ENCODE measurements at places on chromosomes 12 and 14.
A peak's percentile ranks its signal among the peaks of the same experiment; 100 is the strongest.

GRCh38 chr12:64452559-64453329 is 824 bp downstream of the TBK1 start:
- DNase-seq: no peak

DNA sequence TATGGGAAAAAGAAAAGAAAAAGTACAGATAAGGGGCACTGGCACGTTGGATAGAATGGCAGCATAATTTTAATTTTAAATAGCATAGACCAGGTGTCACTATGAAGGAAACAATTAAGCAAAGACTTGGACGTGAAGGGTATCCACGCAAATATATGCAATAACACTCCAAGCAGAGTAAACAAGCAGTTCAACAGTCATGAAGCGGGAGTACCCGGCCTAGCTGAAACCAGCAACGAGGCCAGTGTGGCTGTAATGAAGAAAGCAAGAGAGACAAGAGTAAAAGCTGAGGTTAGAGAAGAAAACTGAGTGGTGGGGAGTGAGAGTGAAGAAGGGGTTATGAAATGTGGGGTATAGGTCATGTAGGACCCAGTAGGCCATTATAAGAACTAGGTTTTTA is 85.4 kb downstream of the BCL2L14 start:
- DNase-seq: no peak

- no peak for DNase-seq
Measured at GRCh38 chr14:92280554-92281262, 42.3 kb upstream of the SLC24A4 start.

- DNase-seq: peak; percentile 97
Measured at GRCh38 chr12:6688999-6689882, at the start of gene ZNF384. Gene ZNF384, minus strand, starts transcription at chr12:6689375. Its CDS starts 9,855 bp downstream, at chr12:6679520.

GRCh38 chr12:45768194-45768593 is 38.7 kb downstream of the ARID2 start:
- DNase-seq: no peak

- no peak for DNase-seq
Measured at GRCh38 chr14:20458031-20458789, 3.0 kb downstream of the PIP4P1 start.

GRCh38 chr14:102015045-102015685 is 50.8 kb downstream of the DYNC1H1 start:
- DNase-seq: no peak

DNA sequence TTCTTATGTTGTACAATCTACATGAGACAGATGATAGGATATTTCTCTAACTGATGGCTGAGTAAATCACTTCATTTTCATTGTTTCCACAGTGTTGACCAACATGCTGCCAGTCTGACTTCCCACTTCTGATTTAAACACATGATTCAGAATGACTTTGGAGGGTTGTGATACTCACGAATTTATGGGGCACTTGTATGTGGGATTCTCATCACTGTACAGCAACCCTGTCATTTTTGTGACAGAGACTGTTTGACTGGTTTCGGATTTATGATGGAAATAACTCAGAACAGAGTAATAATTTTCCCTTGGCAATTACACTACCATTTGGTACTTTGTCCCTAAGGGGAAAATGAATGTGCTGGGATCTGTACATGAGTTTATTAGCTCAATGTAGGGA is 333.8 kb downstream of the TRHDE start:
- DNase-seq: no peak

- DNase-seq: no peak
Measured at GRCh38 chr12:104467346-104467837, 10.6 kb downstream of the CHST11 start.

DNA sequence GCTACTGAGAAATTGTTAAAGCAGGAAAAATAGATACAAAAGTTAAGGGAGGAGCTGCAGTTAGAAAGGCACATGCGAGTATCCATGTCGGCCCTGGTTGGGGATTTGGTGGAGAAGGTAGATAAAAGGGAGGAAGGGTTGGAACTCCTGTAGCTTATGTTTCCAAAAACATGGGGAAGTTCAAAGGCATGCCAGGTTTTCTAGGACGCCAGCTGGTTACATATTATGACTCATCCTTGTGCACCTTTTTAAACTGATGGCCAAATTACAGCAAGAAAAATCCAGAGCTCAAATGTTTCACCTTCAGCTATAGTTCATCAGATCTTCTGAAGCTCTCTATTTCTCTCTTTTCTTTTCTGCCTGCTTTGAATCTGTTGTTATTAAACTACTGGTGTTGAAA is 13.2 kb upstream of the MAP4K5 start:
- no peak for DNase-seq

DNA sequence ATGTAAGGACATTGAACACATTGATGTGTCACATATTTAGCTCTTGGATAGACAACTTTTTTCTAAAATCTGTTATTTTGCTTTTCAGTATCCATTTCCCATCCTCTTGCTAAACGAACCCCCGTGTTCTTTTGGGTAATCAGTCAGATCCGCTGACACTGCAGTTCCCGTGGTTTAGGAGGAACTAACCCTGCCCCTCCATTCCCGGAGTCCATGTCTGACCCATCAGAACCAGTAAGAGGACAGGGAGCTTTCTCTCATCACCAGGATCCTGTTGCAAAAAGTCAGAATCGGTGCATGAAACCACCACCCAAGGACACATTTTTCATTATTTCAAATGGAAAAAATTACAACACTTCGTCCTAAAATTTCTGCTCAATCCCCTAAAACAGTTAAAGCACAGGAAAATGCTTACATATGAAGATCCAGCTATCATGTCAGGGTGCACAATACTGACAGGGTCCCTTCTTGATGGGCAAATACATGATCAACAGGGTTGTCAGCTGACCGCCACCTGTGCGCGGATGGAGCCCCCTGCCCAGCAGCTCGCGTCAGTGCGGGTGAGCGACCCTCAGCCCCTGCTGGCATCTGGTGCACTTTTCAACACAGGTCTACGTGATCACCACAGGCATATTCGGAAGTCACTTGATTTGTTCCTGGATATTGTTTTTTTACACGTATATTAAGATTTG is 276.8 kb downstream of the ADGRD1 start:
- DNase-seq: no peak

DNA sequence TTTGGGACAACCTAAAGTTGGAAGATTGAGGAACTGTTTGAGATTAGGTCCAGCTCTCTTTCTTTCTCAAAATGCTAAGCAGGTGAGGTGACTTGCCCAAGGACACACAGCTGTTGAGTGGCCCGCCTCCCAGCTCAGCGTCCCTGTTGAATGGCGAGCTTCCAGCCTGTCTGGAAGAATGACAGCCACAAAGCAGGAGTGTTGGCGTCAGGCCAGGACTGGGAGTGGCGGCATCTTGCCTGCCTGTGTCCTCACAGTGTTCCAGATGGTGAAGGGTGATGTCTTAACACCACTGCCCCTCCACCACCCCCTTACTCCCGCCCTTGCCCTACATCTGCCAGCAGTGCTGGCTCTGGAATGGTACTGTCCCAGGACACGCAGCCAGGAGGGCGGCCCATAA is 4.4 kb upstream of the CEBPE start:
- no peak for DNase-seq

- DNase-seq: no peak
Measured at GRCh38 chr12:104189915-104190555, 25.5 kb upstream of the TXNRD1 start.

All from left forelimb (tissue), 1 donor.